T-helper 22 cell (primary cell): ENCODE measurements at places on chromosomes 1 and 21.

- DNase-seq = peak; percentile 3
Observed at GRCh38 chr21:36059823-36060158, 535 bp downstream of the SETD4 start.

DNA sequence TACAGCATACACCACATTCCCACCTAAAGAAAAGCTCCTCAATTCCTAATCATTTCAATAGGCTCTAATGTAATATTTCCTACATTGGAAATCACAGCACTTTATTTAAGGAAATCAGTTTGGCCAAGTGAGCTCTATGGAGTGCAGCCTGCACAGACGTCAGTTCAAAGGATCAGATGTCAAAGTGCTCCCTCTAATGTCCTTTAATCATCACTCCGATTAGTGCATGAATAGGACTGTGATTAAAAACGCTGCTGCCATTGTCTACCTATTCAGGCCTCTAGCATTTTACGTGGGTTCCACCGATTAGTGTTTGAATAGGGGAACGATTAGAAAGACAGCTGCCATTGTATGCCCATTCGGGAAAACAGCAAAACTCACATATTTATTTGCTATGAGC lies 50.2 kb downstream of the DPYD start:
- DNase-seq = no peak

DNA sequence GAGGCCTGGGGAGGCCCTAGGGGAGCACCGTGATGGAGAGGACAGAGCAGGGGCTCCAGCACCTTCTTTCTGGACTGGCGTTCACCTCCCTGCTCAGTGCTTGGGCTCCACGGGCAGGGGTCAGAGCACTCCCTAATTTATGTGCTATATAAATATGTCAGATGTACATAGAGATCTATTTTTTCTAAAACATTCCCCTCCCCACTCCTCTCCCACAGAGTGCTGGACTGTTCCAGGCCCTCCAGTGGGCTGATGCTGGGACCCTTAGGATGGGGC lies 5.2 kb downstream of the ELF3 start:
- DNase-seq = no peak

DNA sequence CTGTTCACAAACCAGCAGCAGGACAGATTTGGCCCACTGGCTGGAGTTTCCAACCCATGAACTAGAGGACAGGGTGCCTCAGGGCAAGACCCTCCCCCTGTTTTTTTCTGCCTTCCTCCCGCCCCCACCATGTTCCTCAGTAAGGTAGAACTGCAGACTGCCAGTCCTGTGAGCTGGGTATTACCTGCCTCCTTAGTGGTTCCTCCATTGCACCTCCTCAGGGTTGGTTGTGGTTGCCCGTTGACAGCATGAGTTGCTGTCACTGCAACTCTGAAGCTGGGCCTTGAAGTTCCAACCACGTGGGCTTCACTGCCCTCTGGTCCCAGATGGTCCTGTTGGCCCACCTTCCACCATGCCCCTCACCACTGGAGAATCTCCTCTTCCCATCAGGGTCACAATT lies 28.8 kb downstream of the TENT5C start:
- no peak for DNase-seq

- DNase-seq = no peak
Observed at GRCh38 chr1:160428655-160429054, 28.3 kb downstream of the VANGL2 start.

DNA sequence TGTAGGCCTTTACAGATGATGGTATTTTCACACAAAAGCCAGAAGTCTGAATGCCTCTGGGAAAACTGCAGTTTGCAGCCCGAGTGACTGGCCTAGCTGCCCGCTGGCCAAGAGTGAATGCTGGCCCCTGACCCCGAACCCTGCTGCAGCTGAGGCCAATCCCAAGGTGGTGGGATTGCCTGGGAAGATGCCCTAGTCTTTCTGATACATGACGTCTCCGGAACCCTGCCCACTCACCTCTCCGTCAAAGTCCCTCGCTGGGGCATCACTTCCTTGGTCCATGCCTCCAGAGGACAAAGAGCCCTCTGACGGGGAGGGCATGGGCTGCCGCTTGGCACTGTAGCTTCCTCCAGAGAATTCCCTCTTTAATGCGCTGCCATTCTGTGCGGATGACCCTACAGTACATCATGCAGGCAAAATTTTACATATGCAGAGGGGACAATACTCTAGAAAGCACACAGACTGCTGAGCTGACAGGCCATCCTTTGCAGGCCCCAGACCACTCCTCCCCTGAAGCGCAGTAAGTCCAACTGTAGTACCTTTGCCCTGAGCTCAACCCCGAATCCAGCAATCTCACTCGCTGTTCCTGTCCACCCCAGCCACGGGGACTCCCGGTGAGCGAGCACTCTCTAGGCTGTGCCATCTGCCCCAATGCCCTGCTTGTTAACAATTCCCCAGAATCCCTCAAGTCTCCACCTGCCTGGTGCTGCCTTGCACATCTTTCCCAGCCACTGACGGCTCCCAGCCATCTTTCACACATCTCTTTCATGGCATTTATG lies 54.7 kb downstream of the COQ8A start:
- DNase-seq = no peak

- DNase-seq = no peak
Observed at GRCh38 chr1:10796029-10796944, at the start of gene CASZ1. CASZ1 (minus strand) TSS chr1:10796646; CDS start chr1:10693889, 102,757 bp downstream.

DNA sequence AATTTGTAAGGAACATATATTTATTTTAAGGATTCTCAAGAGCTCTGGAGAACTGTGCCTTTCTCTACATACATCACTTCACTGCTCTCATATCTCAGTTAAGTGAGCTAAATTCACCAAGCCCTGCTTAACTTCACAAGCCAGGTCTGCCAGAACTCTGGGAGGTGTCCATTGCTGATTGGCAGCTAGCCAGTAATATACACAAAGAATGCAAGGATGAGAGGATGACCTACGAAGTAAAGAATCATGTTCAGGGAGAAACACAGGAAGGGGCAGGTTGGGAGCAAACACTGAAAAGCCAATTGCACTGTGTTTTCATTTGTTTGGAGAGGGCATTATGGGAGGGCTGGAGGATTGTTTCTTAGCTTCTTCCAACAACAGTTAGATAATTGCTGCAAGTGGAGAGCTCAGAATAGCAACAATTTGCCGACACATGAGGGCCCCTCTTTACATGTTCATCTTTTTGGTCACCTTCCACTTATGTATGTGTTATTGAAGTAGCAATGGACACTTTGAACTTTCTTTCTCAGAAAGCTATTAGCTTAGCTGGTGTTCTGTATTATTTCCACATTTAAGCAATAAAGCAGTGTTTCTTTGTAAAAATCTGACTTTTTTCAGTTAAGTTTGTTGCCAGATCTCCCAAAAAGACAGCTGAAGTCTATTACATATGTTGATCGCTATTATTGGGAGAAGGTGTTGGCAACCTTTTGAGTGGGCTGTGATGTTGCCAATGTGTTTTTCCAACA lies 254.8 kb downstream of the LTN1 start:
- no peak for DNase-seq

DNA sequence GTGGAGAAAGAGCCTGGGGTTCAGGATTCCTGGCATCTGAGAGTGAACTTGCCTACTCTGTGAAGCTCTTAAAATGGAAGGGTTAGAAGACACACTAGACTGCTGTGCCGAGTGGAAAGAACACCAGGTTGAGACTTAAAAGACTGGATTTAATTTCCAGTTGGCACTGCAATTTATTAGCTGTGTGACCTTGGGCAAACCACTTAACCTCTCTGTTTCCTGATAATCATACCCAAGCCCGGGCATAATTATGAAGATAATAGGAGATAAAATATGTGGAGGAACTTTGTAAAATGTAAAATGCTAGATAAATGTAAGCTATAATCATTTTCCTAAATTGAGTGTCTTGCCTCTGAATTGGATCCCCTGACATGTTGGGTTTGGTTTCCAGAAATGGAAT lies 4.7 kb upstream of the LHX4 start:
- no peak for DNase-seq

DNA sequence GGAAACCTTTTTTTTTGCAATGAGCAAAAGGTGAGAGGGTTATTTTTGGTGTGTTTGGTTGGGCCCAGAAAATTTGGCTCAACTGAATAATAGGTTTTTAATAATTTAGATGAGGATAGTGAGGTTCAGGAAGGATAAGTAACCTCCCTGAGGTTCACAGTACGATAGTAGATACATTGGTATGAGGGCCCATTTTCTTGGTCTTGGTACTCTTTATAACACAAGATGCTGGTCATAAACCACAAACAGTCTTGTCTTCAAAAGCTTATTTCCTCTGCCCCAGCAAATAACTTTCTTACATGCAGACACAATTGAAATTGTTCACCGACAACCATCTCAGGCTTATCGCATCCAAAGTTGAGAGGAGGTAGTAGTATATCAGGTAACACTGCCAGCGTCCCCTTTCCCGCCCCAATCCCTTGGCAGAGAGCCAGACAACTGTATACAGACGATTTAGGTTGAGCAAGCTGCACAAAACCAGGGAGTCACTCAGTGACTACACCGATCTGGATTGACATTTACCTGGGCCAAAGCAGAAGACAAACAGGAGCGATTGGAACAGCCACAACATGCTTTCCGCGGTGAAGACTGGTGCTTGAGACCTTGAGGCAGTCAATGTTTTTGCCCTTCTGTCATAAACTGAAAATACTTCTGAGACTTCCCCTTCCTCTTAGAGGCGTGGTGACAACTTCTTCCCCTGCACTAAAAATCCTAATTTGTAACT lies at the start of gene SLAMF6:
Gene SLAMF6 (minus strand): TSS at position 634 of the 724 bp plus-strand sequence. CDS start 63 bp downstream, at position 571.
- DNase-seq = no peak

GRCh38 chr21:43203591-43203990 lies 34.8 kb downstream of the CRYAA start:
- DNase-seq = no peak

GRCh38 chr1:212559929-212560328 lies 48.6 kb upstream of the ATF3 start:
- DNase-seq = no peak

GRCh38 chr1:199931666-199932377 lies 95.7 kb upstream of the NR5A2 start:
- no peak for DNase-seq

DNA sequence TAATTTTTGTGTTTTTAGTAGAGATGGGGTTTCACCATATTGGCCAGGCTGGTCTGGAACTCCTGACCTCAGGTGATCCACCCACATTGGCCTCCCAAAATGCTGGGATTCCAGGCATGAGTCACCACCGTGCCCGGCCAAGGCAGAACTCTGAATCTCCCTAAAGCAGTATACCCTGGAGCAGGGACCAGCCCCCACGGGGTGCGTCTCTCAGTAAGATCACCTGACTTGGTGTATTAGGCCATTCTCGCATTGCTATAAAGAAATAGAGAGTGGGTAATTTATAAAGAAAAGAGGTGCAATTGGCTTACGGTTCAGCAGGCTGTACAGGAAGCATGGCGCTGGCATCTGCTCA lies 14.2 kb downstream of the DFFB start:
- no peak for DNase-seq

- no peak for DNase-seq
Observed at GRCh38 chr1:221184131-221184794, 305.0 kb downstream of the HLX start.
